ENCODE measurements at places on chromosomes 3 and 15.

DNA sequence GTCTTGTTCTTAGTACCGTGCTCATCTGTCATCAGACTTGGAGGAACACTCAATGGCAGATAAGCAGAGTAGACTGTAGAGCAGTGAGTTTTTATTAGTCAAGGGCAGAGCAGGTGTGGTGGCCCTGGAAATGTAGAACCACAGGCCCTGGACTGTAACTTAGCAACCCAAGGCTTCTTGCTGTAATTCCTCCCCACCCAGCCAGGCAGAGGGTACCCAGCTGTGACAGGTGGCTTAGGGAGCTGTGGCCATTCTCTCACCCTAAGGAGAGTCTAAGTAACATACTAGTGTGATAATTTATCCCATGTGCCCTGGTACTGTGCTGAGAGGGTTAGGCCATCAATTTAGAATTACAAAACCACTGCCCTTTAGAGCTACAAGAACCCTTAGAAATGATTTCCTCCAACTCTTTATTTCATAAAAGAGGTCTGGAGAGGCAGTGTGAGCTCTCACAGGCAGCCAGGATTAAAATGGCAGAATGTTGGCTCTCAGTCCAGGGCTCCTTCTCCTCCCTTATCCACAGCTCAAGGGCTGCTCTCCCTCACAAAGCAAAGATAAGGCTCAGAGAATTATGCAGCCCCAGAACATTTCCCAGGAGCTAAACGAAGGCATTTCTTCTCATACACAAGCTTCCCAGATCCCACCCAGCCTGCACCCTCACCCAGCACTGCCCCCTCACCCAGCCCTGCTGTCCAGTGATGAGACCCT, 3.0 kb downstream of the POMGNT2 start:
- DNase-seq = no peak

DNA sequence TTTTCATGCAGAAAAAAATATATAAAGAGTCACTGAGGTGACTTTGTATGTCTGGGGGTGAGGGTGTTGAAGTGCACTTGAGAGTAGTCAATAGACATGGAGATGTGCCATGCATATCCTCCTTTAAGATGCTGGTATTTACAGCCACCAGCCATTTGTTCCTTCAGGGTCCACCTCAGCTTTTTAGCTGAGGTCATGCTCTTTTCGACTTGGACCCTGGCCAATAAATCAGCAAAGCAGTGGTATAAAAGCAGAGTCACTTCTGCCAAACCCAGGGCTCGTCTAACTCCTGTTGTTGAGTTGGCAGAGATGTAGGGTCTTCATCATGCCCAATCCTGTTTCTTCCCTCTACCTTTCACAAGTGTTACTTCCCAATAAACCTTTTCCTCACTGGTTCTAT, 75.1 kb upstream of the OSTN start:
- no peak for DNase-seq

DNA sequence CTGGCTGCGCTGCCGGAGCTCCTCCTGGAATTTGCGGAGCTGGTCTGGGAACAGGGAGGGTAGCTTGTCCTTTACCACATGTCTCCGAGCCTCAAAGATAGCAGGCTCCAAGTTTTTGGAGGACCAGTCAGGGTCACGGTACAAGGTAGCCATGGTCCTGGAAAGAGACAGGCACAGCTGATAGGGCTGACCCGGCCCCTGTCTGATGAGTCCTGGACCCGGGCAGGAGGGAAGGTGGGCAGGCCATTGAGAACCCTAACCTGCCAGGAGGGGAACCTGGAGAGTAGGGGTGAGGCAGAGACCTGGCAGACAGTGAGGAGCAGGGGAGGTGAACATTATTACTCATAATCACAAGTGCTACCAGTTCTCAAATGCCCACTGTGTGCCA, 20.4 kb upstream of the EHD4 start:
- no peak for DNase-seq

- no peak for DNase-seq
Observed at GRCh38 chr15:60417112-60417511, 19.3 kb upstream of the ANXA2 start.

DNA sequence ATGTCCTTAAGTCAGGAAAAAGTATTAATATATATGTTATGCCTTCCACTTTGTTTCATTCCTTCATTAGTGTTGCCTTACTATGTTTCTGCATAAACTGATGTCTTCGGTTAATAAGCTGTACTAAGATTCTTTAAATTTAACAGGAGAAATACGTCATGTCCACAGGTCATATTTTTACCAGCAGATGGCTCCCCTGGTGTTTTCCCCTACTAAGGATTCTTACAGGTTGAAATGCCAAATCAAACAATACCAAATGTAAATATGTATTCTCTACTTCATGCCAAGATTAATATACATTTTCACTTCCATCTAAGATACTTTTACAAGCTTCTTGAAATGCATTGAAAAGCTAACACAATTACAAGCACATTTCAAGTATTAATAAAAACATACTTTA, 1602.1 kb downstream of the SI start:
- DNase-seq = no peak

DNA sequence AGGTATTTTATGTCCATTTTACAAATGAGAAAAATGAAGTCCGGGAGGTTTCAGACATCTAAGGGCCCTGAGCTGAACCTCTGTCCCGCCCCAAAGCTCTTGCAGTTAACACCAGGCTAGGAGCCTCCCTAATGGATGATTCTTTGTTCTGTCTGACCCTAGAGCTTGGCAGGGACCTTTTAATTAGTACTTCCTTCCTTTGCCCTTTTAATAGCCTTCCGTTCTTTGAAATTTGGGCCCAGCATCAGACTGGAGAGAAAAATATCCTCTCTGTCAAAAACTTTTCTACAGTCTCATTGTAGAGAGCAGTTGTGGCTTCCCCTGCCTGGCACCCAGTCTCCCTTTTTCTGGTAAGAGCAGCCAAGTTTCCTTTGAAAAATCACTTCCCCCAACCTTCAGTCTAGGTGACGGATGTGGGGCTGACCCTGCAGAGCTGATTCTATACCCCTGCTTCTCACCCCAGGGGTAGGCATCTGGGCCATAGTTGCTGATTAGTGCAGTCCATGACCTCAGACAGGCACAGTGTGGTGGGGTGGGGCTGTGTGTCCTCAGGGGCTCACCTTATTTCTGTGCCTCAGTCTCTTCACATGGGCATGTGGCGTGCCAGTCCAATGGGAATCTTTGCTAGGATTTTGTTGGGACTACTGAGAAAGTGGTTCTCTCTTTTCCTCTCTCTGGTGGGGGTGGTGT, 220.4 kb downstream of the ADAMTS9 start:
- DNase-seq = no peak

GRCh38 chr3:149247929-149248691, 26.5 kb upstream of the CP start:
- peak; percentile 24 for DNase-seq

- no peak for DNase-seq
Observed at GRCh38 chr3:41846850-41847249, 115.1 kb downstream of the ULK4 start.

- DNase-seq = no peak
Observed at GRCh38 chr3:4953119-4953518, 26.1 kb upstream of the BHLHE40 start.
